Femur (tissue), 1 donor: ENCODE measurements at places on chromosomes 12 and 14.

- no peak for DNase-seq
These were observed 12.0 kb downstream of the CLSTN3 start for GRCh38 chr12:7142056-7142644.

- DNase-seq, result peak; percentile 49
These were observed 23.1 kb downstream of the LLPH start for GRCh38 chr12:66107451-66107915.

GRCh38 chr12:42208574-42208973 lies 29.5 kb downstream of the YAF2 start:
- DNase-seq, result no peak

DNA sequence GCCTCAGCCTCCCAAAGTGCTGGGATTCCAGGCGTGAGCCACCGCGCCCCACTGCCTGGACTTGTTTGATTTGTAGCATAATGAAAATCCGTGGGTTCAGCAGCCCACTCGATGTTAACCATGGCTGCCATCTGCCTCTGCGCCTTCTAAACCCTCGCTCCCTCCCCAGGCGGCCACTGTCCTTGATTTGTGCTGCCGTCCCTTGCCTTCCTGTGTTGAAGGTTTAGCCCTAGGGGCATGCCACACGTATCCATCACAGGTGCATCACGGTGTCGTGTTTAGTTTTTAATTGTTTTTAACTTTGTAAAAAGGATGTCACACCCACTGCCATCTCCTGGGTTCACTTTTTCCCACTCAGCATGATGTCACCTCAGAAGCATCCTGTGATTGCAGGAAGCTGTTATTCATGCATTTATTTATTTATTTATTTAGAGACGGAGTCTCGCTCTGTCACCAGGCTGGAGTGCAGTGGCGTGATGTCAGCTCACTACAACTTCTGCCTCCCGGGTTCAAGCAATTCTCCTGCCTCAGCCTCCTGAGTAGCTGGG lies 24.5 kb upstream of the ULK1 start:
- no peak for DNase-seq

DNA sequence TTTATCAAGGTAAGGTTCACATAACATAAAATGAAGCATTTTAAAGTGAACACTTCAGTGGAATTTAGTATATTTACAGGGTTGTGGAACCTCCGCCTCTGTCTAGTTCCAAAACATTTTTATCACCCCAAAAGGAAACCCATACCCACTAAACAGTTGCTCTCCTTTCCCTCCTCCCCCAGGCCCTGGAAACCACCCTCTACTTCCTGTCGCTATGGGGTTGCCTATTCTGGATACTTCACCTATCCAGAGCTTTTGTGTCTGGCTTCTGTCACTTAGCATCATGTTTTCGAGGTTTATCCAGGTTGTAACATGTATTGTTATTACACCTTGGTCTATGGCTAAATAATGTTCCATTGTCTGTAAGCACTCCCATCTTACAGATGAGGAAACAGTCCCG lies 27.7 kb upstream of the ZFP36L1 start:
- no peak for DNase-seq

DNA sequence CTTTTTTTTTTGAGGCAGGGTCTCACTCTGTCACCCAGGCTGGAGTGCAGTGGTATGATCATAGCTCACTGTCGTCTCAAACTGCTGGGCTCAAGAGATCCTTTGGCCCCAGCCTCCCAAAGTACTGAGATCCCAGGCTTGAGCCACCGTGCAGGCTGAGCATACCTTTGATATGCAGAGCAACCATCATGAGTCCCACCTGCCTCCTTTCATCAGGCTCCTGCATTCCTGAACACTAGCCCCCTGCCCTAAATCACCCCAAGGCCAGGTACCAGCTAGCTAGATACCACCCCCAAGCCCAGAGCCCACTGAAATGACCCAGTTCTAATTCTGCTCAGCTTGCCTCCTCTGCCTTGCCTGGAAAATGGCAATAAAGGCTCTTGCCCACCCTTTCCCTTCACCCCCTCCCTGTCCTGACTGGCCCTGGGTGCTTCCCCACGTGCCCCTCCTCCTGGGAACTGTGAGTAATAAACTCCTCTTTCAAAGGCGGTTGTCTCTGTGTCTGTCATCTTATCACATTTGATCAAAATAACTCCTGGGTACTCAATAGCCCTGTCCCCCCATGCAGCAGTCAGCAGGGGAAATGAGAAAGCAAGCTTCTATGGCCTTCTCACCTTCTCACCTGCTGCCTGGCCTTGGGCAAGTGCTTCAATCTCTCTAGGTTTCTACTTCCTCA lies 6.4 kb upstream of the BRF1 start:
- DNase-seq, result no peak

GRCh38 chr14:39370415-39370814 lies 61.8 kb downstream of the FBXO33 start:
- DNase-seq, result no peak

- DNase-seq, result no peak
These were observed 2.9 kb upstream of the BIN2 start for GRCh38 chr12:51326698-51327439.

DNA sequence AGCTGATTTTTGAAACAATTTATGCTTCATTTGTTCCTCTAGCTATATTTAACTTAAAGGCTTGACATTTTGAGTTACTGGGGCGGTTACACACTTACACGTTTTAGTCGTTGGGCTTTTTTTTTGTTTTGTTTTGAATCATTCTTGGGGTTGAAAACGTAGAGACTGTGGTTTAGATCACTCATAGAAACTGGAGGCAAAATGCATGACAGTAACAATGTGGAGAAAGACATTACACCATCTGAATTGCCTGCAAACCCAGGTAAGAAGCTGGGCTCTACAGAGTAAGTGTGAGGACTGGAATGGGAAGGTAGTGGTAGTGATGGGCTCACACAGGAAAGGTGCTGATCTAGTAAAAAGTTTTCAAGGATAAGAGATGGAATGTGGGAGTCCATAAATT lies at the start of gene CLEC2D:
Gene CLEC2D, plus strand, starts transcription at position 180 of the 400 bp plus-strand sequence. Its CDS starts 22 bp downstream, at position 202.
- no peak for DNase-seq

GRCh38 chr12:123895451-123895850 lies 77.2 kb downstream of the CCDC92 start:
- DNase-seq, result no peak

GRCh38 chr12:108930155-108930554 lies 50.3 kb downstream of the DAO start:
- DNase-seq, result no peak

GRCh38 chr12:1065629-1066028 lies 74.6 kb downstream of the ERC1 start:
- no peak for DNase-seq

DNA sequence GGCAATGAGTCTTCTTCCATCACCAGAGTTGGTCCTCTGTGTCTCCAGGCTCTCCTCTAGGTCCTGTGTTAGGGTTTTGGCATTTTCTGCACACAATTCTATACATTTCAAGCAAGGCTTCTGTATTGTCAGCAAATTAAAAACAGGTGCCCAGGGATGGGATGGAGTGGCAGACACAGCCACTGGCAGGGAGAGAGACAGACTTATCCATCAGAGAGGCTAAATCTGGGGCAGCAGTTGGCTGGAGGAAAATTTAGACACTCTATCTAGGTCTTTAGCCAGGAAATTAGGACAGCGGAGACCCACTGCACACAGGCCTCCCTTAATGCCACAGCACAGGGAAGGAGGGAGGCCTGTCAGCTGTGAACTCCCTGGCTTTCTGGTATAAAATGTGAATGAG lies 20.2 kb downstream of the PLEKHD1 start:
- no peak for DNase-seq

- DNase-seq, result peak; percentile 4
These were observed 149.9 kb downstream of the KIF26A start for GRCh38 chr14:104288272-104288671.

GRCh38 chr12:3075315-3075714 lies 1.9 kb upstream of the TSPAN9 start:
- DNase-seq, result no peak
